ENCODE measurements at places on chromosomes 12 and 14.

DNA sequence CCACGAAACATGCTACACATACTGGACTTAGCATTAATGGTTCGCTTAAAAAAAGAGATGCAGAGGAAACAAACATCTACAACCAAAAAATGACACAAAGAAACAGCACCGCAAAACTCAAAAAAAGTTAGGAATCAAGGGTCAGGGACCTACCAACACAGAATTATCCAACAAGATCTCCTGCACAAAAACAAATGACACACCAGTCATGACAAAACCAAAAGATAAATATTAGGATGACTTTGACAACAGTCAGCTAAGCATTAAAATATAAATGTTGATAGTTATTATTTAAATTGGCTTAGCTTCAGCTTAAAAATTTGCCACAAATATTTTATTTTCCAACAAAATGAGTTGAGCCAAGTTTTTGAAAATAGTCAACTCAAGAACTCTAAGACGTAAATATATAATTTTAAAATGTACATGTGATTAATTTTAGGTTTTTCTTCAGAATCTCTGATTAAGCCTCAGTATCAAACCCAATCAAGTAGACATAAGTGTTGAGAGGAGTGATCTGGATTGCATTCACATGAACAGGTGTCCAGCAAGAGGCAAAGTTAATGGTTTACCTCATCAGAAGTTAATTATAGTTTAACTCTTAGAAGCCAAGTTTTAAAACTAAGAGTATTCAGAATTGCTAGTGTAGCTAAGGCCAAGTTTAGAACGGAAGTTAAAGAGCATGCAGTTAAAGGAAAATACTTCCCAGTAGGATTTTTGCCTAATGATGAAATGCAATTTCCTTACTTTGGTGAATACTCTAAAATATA, 79.9 kb downstream of the HEATR5A start:
- no peak for DNase-seq

DNA sequence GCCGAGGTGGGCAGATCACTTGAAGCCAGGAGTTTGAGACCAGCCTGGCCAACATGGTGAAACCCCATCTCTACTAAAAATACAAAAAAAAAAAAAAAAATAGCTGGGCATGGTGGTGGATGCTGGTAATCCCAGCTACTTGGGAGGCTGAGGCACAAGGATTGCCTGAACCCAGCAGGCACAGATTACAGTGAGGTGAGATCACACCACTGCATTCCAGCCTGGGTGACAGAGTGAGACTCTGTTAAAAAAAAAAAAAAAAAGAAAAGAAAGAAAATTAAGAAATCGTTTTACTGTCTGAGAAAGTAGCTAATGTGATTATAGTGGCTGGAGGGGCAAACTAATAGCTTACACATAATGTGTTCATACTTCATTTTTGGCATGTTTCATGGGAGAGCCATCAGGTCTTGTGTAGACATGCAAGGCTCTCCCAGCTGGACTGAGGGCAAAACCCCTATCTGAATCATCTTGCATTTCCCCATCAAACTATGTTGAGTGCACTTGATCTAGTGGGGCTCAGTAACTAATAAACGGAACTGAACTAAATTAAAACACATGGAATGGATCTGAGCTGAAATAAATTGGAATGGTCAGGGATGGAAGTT, 16.2 kb downstream of the KIF21A start:
- DNase-seq: no peak

DNA sequence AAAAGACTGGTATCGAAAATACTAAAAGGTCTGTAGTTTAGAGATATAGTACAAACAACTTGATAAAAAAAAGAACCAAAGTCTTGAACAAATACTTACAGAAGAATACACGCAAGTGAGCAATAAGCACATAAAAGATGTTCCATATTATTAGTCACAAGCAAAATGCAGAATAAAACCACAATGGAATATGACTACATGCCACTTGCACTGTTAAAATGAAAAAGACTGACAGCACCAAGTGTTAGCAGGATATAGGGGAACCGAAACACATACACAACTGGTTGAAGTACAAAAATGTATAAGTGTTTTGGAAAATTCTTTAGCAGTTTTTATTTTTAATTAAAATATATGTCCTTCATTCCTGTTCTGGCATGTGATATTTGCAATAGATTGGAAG, 3.6 kb downstream of the CLEC2A start:
- no peak for DNase-seq

GRCh38 chr12:31214626-31215517, 111.1 kb downstream of the SINHCAF start:
- no peak for DNase-seq

DNA sequence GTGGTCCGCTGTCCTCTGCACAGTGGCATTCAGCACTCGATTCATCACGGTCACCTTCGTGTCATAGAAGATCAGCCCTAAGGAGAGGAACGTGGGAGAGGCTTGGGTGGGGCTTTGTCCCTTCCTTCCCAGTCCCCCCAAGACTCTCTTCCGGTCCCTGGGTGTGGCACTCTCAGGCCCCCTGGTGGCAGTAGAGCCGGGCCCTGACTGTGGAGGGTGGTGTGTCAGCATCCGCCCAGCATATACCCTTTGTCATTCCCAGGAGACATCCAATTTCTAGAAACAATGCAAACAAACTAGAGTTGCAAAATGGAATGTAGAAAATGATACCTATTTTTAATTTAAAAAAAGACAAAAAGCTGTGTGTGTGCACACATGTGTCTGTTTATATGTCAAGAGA, 45.0 kb downstream of the TRAFD1 start:
- no peak for DNase-seq

DNA sequence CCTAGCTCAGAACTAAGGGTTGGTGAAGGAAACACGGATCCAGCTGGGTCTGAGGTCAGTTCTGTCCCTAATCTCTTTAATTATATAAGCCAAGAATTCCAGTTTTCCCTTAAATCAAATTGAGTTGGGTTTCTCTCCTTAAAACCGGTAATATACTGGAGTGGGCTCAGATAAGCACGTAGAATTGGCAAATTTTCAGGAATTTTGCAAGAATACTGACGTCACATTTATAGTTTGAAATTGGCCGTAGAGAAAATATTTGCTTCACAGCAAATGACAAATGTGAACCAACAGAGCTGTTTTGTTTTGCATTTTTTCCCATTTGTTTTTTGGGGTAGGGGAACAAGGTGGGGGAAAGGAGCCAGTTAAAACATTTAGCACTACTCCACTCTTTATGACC, 17.4 kb downstream of the C12orf50 start:
- no peak for DNase-seq

GRCh38 chr14:54698966-54699530, 132.1 kb downstream of the SAMD4A start:
- DNase-seq: no peak

GRCh38 chr12:58487255-58487654, 433.0 kb downstream of the LRIG3 start:
- DNase-seq: no peak

DNA sequence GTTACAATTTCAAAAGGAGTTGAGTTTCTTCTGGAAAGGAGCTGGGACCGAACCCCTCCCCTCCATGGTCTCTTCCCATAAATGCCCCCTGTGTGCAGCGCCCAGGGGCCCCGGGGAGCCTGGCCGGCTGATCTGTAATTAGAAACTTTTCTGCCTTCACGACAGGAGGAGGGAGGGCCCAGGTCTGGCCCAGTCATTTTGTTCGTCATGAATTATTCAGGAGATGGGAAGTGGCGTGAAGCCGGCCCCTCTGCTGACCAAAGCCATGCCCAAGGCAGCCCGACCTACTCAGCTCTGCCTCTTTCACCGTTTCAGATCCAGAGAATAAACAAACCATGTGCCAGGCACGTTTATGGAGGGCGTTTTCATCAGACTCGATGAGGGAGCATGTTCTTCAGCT, 33.3 kb upstream of the MSI1 start:
- DNase-seq: no peak

DNA sequence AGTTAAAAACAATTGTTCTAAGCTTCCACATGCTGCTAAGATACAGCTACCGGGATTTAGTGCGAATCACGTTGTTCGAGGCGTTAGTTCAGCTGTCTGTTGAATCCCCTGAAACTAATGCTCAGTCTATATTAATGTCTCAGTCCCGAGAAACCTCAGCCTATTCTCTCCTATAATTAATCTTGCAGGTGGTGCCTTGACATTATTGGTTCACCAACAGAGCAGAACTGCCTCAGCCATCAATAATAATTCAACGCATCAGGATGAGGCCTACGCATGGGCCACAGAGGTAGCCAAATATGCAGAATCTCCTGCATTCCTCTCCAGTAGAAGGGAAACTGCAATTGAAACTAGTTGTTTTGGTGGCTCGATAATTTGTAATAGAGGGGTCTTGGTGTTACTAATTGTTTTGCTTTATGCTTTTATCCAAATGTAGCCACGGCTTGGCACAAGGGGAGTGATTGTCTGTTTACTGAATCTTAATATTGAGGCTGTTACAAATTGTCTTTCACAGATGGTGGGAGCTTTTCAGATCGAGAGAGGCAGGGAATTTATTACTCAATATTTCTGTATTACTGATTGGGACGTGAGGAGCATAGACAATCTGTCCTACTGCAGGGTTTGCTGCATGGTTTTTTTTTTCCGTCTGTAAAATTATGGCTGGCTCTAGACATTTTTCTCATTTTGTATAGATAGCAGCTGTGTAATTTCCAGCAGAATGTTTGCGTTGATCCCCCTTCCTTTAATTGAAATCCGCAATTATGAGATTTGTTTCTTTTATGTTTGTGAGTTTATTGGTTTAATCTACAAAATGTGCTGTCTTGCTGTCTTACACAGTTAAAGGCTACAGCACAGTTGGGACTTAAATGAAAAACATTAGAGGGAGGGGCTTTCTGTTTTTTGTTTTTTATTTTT, 1036.5 kb upstream of the NOVA1 start:
- no peak for DNase-seq

DNA sequence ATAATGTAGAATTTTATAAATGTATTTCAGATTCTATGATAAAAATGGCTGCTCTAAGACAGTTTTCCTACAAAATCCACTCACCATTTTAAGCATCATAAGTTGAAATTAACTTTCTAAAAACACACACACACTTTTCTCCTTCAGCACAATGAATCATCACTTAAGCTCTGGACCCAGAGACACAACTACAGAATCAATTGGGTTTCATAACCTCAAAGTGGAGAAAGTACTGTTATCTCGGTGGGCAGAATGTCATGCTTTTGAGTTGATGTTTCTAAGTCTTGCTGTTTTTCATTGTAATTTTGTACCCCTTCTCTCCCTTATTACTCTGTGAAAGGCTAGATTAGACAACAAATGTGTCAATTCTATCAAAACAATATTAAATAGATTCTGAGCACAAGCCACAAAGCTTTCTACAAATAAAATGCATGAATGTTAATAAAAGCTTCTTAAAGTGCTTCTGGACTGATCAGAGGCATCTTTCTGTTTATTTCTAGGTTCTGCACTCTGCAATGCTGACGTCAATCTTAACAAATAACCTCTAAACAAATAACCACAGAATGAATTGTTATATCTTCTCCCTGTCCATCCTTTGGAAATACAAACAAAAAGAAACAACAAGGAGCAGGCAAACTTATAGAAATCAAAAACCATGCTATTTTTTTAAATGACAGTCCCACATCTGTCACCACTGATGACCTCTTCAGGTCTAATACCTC, 8.2 kb downstream of the IPO8 start:
- DNase-seq: no peak

- peak; percentile 21 for DNase-seq
Measured at GRCh38 chr14:68621400-68622365, 171.2 kb downstream of the ZFP36L1 start.

DNA sequence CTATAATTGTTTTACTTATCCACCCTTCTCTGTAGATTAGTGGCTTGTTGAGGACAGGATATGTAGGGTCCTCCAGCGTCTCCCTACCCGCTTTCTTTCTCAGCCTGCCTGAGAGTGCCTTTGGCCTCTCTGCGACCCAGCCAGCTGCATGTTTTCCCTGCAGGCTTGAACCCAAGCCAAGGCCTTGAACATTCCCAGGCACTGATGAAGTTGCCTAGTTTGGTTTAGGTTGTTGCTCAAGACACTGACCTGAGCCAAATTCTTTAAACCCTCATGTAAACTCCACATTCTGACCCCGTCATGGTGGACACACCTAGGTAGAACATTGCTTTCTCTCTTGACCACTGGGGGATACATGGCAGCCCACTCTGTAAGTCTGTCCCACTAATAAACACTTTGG, 33.4 kb upstream of the TXNRD1 start:
- no peak for DNase-seq

- DNase-seq: no peak
Measured at GRCh38 chr14:57480051-57480450, 13.6 kb downstream of the CCDC198 start.

DNA sequence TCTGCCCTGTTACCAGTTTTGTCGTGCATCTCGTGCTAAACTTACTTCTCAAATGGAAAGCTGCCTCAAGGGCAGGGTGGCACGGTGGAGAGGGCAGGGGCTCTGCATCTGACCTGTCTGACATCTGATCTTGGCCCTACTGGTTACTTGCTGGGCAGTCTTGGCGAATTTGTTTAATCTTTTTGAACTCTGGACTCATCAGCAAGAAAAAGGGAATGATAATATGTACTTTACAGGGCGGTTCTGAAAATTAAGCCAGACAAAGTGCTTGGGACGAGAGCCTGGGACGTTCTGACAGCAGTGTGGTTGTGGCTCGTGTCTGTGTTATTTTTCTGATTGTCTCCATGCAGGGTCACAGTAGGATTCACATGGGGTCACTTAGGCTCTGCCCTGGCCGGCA, 659.3 kb downstream of the VRK1 start:
- DNase-seq: no peak

- DNase-seq: no peak
Measured at GRCh38 chr12:89073659-89074058, 278.6 kb downstream of the DUSP6 start.
